Activated CD4-positive, alpha-beta memory T cell treated with anti-CD3 and anti-CD28 coated beads for 36 hours (primary cell): ENCODE measurements at places on chromosomes 5 and 9.

- peak; percentile 64 for DNase-seq
These were observed 34.2 kb upstream of the IL7R start for GRCh38 chr5:35822511-35822910.

DNA sequence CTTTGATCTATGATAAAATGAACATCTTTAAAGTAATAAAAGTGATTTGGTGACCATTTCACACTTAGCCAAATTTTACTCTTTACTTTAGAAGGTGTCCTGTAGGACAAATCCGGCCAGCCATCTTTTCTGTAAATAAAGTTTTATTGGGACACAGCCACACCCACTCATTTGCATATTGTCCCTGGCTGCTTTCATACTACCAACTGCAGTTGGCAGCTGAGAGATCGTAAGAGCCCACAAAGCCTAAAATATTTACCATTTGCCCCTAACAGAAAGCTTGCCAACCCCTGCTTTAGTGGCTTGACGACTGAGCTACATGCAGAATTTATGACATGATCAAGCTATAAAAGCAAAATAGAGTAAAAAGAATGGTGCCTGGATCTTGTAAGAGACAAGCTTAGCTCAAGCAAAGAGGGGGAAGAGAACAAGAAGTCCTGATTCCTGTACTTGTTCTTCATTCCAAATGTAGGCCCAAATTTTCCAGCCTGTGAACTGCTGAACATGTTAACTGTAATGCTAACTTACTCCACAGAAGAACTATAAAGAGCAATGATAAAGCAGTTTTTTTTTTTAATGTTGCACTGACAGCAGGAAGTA, 7.4 kb upstream of the FBXO10 start:
- no peak for DNase-seq

- no peak for DNase-seq
These were observed 32.8 kb upstream of the MSANTD3 start for GRCh38 chr9:100394032-100394695.

GRCh38 chr5:115720888-115721287, 95.1 kb upstream of the TMED7 start:
- no peak for DNase-seq

- DNase-seq, result no peak
These were observed 25.1 kb downstream of the ERAP2 start for GRCh38 chr5:96901384-96901783.

DNA sequence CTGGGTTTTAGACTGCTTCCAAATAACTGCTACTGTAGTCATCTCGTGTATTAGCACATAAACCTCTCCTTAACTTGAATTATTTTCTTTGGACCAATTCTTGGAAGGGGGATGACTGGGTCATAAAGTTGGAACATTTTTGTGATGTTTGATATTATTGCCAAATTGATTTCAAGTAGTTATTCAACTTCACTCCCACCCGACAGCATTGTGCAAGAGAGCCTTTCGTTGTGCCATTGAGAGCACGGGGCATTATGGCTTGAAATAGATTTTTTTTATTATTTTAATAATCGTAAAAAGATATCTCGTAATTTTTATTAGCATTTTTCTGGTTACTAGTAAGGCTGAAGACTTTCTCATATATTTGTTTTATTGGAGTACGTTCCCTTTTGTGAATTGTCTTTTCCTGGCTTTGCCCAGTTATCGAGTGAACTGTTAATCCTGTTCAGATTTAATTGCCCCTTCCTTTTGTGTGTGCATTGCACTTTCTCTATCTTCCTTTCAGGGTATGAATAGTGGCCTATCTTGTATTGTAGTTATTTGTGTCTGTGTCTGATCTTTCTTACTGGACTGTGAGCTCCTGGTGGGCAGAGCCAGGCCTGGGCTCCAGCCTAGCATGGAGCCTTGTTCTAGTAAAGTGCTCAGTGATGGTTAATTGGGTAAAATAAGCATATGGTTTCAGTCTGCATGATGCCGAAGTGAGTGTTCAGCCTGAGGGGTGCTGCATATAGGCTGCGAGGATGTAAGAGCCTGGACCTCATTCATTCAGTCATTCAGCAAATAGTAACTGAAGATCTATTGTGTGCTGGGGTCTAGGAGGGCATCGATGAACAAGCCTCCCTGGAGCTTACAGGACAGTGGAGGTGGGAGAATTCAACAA, 93.5 kb upstream of the SHB start:
- DNase-seq, result no peak

- peak; percentile 31 for DNase-seq
These were observed 18.6 kb downstream of the MED10 start for GRCh38 chr5:6359555-6360322.

GRCh38 chr9:71683598-71684235, 84.6 kb downstream of the CEMIP2 start:
- DNase-seq, result no peak

DNA sequence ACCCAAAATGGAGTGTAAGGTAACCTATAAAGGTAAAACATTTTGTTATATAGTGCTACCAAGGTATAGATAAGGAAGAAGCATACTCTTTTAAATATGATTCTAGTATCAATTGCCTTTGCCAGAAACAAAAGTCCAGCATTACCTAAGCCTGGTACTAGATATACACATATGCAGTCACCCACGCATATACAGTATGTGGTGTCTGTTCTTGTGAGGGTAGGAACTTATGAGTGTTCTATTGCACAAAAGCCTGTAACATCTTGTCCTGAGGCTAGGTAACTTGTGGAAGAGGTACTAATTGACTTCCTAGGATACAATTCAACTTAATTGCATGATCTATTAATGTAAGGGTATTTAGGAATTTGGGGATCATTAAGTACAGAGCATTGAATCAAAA, 31.3 kb upstream of the IFNE start:
- no peak for DNase-seq

- no peak for DNase-seq
These were observed 205.3 kb upstream of the HAPLN1 start for GRCh38 chr5:83925955-83926337.

DNA sequence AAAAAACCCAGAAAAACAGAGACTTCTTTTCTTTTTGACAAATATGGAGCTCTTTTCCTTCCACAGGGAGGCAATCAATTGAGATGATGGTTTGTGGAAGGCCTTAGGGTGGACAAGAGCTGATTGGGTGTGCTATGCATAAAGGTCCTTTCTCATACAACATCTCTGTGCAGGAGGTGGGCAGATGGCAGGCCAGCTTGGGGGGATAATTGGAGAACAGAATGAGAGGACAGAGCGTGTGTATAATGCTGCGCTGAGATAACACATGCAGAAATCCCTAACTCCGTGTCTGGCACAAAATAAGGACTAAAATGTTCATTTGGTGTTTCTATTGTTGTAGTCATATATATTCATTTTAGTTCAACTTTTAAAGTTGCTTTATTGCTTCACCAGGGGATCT, 159.0 kb upstream of the MEF2C start:
- no peak for DNase-seq

- no peak for DNase-seq
These were observed 150.4 kb upstream of the ERCC6L2 start for GRCh38 chr9:95725045-95725444.

GRCh38 chr9:20367855-20368254, 254.4 kb downstream of the MLLT3 start:
- no peak for DNase-seq

- no peak for DNase-seq
These were observed 71.9 kb upstream of the LARP1 start for GRCh38 chr5:154683101-154683880.

GRCh38 chr9:107308461-107308860, 25.4 kb downstream of the RAD23B start:
- no peak for DNase-seq

GRCh38 chr5:66255714-66256113, 111.6 kb downstream of the SREK1 start:
- DNase-seq, result no peak

DNA sequence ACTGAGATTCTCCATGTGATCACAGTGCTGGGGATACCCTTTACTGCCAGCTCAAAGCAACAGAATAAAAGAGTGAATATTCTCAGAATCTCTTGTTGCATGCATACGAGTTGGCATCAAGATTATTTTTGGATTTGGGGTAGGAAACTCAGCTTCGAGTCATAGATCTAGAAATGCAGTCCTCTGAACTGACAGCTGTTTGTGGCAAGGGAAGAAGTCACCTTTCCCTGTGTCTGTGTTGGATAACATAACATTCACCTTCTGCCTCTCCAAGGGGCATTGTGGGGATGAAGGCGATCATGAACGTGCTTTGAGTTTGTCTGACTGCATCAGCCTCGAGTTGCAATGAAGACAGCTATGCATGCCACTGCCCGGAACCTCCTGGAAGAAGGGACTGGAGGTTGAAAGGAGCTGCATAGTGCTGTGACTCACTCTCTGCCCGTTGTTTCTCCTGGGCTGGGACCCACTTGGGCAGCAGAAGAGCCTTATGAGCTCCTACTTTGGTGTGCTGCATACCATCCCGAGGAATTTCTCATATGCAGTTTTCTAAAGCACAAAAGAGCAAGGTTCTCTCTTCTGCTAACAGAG, 231.7 kb downstream of the ARHGAP26 start:
- DNase-seq, result peak; percentile 49

DNA sequence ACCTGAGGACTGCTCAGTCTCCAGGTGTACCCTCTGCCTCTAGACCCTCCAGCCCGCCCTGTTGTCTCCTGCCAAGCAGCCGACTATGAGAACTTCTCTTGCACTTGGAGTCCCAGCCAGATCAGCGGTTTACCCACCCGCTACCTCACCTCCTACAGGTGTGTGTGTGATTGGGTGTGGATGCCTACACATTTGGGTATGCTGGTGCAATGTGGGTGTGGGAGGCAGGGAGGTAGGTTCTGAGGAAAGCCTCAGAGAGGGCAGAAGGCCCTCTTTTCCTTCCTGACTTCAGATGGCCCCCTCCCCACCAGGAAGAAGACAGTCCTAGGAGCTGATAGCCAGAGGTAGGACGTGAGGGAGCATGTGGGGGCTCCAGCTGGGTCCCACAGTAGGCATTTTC, 5.0 kb downstream of the IL11RA start:
- no peak for DNase-seq

DNA sequence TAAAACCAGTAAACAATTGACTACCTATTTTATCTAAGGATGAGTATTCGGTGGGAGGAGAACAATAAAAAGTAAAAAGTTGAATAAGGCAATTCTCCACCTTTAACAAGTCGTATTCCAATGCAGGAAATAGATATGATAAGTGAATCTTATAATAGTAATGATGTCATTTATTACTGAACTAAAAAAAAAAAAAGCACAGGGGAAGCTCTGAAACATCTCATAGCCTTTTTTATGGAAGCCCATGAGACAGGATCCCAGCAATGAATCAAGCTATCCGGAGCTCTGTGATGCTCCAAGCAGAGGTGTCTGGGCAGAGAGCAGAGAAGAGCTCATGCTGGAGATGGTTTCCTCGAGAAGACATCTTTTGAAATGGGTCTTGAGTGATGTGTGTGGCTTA, 376.0 kb downstream of the ICE1 start:
- DNase-seq, result no peak

- DNase-seq, result no peak
These were observed 7.2 kb downstream of the ERGIC1 start for GRCh38 chr5:172841256-172841655.

- no peak for DNase-seq
These were observed 26.4 kb downstream of the TENT4A start for GRCh38 chr5:6739603-6740002.

- DNase-seq, result no peak
These were observed 89.5 kb upstream of the TTC23L start for GRCh38 chr5:34749431-34749873.

DNA sequence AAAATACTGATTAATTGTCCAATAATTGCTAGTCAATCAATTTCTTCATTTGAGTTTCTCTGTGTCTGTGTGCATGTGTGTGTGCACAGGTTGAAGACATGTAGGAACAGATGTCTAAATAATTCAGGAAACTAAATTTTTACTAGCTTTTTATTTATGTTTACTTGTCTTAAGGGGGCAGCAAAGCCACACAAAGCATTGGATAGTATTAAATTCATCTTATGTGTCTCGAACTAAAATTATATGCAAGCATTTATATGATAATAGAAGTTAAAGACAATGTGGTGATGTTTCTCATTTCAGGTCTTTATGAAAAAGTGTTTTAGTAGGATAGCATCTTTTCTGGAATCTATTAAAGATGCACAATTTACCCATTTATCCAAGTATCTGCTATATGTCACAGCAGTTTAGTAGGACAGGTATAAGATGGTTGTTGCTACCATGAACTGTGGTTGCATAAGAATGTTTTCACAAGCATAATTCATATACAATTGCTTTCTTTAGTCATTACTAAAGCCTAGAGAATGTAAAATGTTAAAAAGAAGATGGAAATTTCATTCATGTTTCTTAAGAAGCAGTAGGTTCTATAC, 784.6 kb upstream of the NUDT12 start:
- DNase-seq, result no peak

- no peak for DNase-seq
These were observed 117.0 kb downstream of the NXNL2 start for GRCh38 chr9:88651682-88652633.

DNA sequence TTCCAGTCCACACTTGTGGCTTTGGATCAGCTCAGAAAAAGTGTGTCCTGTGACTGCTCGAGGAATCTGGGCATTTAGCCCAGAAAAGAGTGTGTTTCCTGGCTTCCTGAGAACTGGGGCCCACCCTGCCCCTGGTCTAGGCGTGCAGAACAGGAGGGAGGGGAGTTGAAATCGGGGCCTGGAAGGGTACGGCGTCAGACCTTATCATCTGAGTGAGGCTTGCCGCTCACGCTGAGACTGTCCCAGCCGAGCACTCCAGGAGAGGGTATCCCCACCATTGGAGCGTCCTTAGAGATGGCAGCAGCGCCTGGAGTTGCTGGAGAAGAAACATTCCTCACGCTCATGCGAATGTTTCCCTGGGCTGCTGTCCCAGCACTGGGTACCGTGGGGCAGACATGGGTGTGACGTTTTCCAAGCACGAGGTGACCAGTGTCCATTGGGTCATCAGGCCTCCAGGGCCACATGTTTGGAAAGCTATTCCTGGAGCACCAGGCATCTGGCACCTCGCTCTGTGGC, 22.5 kb downstream of the NEK6 start:
- no peak for DNase-seq

GRCh38 chr9:122099271-122099869, 6.3 kb upstream of the TTLL11 start:
- DNase-seq, result peak; percentile 83
